ENCODE measurements at places on chromosomes 1 and 21.

GRCh38 chr1:36773827-36774541 is 260.3 kb downstream of the GRIK3 start:
- DNase-seq: no peak

- DNase-seq: peak; percentile 27
Observed at GRCh38 chr21:42463861-42464515, 32.0 kb downstream of the RSPH1 start.

DNA sequence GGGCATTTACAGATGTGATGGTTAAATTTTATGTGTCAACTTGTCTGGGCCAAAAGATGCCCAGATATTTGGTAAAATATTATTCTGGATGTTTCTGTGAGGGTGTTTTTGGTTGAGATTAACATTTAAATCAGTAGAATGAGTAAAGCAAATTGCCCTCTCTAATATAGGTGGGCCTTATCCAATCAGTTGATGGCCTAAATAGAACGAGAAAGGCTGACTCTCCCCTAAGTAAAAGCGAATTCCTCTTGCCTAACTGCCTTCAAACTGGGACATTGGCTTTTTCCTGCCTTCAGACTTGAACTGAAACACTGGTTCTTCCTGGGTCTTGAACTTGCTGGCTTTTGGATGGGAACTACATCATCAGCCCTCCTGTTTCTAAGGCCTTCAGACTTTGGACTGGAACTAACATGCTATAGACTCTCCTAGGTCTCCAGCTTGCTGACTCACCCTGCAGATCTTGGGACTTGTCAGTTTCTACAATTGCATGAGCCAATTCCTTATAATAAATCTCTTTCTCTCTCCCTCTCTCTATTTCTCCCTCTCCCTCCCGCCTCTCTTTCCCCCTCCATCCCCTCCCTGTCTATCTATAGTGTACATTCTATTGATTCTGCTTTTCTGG is 10.2 kb upstream of the NAV1 start:
- no peak for DNase-seq

DNA sequence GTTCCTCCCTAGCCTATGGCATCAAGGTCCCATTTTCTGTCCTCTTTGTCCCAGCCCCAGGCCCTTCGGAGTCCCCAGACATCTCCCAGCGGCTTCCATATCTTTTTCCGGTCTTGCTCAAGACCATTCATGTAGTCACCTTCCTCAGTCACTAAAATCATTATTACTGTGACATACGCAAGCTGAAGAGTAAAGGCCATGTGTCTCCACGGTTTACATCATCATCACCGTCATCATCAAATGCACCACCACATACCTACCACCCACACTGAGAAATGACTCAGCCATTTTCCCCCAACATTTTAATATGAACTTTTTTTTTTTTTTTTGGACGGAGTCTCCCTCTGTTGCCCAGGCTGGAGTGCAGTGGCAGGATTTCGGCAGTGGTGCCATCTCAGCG is 43.4 kb downstream of the FHAD1 start:
- no peak for DNase-seq

DNA sequence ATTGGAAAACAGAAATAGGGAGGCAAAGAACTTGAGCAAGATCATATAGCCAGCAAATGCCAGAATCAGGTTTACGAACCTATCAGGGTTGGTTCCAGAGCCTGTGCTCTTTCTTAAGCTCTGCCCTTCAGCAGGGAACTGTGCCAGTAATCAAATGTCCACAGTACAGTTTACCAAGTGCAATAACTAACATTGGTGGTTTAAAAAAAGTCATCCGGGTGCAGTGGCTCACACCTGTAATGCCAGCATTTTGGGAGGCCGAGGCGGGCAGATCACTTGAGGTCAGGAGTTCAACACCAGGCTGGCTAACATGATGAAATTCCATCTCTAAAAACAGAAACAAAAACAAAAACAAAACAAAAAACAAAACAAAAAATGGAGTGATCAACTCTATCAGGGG is 182.7 kb downstream of the LMX1A start:
- no peak for DNase-seq

DNA sequence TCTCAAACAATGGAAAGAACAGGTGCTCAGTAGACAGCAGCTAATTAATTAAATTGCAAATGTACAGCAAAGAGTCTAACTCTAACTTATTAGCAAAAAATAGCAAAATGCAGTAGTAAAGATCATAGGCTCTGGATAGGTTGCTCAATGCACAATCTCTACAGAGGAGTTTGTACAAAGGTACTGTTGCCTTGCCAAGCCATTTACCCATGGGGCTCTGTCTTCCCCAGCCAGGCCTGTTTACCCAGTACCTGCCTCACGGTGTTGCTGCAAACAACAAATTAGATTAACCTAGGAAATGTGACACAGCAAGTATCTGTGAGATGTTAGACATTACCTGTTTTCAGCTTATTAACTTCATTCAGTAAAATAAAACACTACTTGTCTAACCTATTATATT is 222.0 kb downstream of the DENND1B start:
- DNase-seq: no peak

DNA sequence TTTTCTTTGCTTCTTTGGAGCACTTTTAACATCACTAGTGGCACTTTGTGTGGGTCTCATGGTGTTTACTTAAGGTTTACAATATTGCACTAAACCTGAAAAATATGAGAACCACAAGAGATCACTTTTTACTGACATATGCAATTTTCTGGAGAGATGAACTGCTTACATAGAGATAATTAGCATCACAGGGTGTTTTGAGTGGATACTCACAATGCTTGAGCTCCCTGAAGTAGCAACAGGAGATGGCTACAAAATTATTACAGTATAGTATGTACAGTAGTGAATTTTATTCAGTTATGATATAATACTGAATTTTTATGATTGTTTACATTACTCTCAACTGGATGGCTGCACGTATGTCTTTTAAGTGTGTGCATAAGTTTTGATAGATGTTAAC is 22.6 kb downstream of the RPRD2 start:
- no peak for DNase-seq

GRCh38 chr1:161498646-161499045 is 6.6 kb upstream of the FCGR2A start:
- DNase-seq: no peak

- DNase-seq: no peak
Observed at GRCh38 chr1:160876311-160876710, 8.7 kb downstream of the ITLN1 start.

GRCh38 chr1:153687346-153688125 is 9.0 kb downstream of the NPR1 start:
- DNase-seq: no peak

GRCh38 chr1:87185077-87185476 is 143.6 kb upstream of the LMO4 start:
- DNase-seq: no peak

DNA sequence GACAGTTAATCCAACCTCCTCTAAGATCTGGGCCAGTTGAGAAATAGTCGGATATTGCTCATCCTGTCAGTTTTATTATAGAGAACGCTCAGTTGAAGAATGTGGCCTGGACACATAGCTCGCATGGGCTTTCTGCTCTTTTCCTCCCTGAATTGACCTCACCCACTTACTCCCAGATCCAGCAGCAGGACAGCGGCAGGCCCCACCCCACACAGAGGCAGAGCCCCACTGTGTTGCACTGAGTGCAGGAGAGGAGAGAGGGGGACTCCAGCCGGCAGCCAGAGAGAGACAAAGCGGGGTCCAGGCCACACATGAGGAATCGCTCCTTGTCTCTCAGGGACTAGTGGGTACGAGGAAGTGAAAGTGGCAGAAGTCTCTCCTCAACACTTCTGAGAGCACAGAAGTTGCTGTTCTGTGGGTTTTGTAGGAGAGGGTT is 78.6 kb downstream of the LAMC1 start:
- DNase-seq: no peak

DNA sequence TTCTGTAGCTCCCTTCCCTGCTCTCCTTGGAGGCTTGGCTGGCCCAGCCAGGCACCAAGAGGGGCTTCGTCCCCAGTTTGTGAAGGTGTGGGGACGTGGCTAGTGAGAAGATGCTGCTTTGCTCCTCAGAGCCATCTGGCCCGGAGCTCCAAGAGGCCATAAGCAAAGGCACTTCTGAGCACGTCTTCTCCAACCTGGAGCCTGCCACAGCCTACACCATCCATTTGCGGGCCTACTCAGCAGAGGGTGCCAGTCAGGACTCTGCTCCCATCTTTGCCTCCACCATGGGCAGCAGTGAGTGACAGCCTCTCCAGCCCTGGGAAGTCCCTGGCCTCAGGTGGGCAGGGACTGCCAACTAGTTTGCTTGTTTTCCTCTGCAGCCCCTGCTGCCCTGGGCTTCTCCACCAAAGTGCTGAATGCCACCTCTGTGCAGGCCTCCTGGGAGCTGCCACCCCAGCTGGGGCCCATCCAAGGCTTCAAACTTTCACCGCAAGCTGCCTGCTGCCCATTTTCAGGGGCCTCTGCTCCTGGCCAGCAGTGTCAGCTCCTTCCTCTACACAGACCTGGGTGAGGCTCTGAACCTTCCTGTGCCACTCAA is 25.9 kb downstream of the SLC27A3 start:
- DNase-seq: no peak

DNA sequence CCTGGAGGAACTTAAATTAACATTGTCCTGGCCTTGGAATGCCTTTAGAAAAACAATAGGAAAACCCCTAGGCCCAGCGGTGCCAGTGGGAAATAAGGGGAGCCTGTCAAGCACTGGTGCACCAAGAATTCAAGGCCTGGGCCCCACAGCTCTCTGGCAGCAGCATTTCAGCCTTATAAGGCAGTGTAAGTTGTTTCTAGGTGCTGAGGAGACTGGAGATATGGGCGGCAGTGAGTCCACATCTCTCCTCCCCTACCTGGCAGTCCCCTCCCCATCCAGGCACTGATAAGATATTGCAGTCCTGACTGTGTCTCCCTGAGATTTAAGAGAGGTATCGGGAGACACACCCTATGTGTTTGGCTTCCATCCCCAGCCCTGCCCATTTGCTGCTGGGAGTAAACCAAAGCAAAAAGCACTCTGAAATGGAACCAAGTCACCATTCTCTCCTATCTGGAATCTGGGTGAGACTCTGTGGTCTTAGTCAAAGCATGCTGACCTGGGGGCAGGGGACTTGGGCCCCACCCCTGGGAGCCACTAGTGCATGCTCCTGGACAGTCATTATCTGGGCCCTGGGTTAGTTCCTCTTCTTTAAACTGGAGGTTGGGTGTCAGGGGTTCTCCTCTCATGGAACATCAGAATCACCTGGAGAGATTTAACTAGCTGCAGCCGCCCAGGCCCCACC is 30.5 kb downstream of the DEGS1 start:
- no peak for DNase-seq

- DNase-seq: no peak
Observed at GRCh38 chr1:164704954-164705353, 146.0 kb downstream of the PBX1 start.

GRCh38 chr1:110798691-110799256 is 74.2 kb upstream of the CD53 start:
- DNase-seq: no peak

- DNase-seq: no peak
Observed at GRCh38 chr1:85019994-85020393, 23.1 kb upstream of the MCOLN2 start.

DNA sequence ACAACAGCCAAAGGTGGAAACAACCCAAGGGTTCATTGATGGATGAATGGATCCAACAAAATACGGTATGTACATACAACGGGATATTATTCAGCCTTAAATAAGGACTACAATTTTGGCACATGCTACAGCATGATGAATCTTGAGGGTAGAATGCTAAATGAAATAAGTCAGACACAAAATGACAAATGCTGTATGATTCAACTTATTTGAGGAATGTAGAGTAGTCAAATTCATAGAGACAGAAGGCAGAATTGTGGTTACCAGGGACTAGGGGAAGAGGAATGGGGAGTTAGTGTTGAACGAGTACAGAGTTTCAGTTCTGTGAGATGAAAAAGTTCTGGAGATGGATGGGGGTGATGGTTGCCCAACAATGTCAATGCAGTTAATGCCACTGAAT is 118.0 kb upstream of the PAXBP1 start:
- no peak for DNase-seq

- DNase-seq: no peak
Observed at GRCh38 chr1:54967372-54967771, 13.1 kb upstream of the TMEM61 start.

GRCh38 chr1:102853701-102854187 is 254.6 kb downstream of the COL11A1 start:
- DNase-seq: no peak

DNA sequence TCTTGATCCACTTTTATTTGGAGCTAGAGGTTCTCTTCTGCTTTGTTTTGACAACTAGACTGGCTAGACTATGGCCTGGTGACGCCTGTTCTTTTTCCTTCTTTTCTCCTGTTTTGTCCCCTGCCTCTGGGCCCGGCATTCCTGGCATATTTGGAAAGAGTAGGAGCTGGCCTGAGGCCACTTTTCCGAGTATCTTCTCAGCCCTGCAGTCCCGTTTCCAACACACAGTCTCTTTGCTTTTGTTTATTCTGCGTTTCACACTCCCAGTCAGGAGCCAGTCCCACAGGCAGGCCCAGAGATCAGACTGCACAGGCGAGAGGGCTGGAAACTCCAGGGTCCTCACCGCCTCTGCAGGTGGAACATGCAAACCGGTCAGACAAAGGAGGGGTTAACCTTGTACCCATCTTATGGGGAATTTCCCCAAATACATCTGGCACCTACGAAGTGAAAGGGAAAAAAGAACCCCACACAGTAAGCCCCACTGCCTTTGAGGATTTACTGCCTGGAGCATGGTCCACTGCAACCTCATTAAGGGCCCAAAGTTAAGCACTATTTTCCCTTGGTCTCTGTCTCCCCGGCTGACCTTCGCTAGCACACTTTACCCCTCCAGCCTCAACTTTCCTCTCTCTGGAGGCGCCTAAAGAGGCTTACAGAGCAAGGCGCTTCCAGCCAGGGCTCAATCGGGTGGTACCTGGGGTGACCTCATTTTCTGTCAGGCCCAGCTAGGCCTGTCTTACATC is 141.1 kb downstream of the TOMM20 start:
- no peak for DNase-seq

- DNase-seq: no peak
Observed at GRCh38 chr1:65613884-65614283, 178.8 kb upstream of the PDE4B start.

DNA sequence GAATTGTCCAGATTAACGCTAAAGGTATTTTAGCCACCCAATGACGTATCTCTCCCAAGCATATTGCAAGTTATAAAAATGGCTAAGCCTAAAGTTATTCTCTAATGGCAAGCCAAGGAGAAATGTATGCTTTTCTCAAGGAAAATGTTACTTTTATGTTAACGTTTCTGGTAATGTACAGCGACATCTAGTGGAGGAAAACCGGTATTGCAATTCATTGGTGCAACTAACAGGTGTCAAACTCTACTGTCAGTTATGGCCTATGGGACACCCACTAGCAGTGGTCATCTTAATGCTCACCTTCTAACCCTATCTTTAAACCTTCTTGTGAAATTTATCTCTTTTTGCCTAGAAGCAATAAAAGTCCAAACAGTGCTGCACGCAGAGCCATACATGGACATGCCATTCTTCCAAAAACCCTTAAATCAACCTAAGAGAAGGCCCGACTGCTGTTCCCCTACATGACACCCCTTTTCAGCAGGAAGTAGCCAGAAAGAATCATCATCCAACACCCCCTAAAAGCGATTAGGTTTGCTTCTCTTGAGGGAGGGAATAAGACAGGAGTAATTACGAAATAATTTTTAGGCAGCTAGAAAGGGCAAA is 68.7 kb upstream of the LRIF1 start:
- DNase-seq: peak; percentile 0

GRCh38 chr1:4481451-4481850 is 173.0 kb upstream of the AJAP1 start:
- no peak for DNase-seq

GRCh38 chr21:44293551-44294231 is 6.2 kb upstream of the PFKL start:
- peak; percentile 15 for DNase-seq

Measured in activated CD8-positive, alpha-beta memory T cell treated with anti-CD3 and anti-CD28 coated beads for 1 hour (primary cell).